Activated CD8-positive, alpha-beta memory T cell treated with anti-CD3 and anti-CD28 coated beads for 1 hour (primary cell): ENCODE measurements at places on chromosomes 11 and 22.

DNA sequence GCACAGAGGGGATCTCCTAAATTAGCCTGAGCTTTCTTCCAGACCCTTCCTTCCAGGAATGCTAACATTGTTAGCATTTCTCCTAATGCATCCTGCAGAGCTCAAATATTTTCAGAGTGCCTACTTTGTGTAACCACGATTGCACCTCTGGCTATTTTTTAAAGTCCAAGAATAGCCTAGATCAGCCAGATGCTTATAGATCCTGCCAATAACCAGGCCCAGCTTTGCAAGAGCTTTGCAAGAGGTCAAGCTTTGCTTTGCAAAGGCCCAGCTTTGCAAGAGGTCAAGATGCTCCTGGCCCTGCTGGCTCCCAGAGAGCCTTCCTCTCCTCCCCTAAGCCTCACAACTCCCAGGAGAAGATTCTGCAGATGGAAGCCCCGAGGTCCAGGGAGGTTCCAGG, 491.9 kb downstream of the MN1 start:
- DNase-seq, result no peak

DNA sequence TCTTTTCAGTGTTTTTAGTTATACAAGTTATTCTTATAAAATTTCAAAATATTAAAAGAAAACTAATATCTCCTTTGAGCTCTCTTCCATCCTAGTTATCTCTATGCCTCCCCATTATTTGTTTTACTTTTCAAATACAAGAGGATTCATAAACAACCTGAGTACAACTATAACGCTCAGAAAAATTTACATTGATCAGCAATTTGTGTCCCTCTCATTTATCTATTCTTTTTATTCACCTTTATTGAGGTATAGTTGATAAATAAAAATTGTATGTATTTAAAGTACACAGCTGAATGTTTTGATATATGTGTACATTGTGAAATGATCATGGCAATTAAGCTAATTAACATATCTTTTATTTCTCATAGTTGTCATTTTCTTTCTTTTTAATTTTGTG, 57.6 kb downstream of the GRIA4 start:
- no peak for DNase-seq

GRCh38 chr11:67288452-67289225, 464 bp upstream of the ANKRD13D start:
- no peak for DNase-seq

DNA sequence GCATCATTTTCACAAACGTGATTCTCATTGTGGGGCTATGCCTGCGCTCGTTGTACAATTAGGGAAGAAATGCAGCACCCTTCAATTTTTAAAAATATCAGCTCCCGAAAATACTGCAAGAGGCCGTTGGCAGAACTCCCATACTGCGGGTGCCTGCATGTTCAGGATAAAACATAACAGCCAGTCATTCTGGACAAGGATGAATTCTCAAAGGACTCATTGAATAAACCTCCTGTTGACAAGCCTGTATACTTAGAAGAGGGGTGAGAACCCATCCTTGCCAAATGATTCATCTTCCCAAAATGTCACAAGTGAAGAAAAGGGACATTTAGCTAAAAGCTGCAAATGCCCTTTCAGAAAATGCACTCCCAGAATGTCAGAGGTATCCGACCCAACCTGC, 141.9 kb downstream of the CSNK2A3 start:
- no peak for DNase-seq

GRCh38 chr22:46089426-46090035, 60.8 kb upstream of the PPARA start:
- DNase-seq, result no peak

DNA sequence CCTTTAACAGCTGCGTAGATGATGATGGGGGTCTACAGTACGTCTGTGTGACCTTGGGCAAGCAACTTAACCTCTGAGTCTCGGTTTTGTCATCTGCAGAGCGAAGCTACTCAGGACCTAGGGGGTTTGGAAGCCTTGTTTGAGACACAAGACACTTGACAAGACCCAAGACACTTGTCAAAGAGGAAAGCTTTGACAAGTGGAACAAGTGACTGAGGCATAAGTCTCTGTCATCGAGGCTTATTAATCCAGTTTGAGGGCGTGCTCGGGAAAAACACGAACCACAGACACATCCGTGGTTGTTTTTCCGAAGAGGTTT, 732 bp upstream of the PC start:
- no peak for DNase-seq
